B cell (primary cell): ENCODE measurements at places on chromosomes 6 and 20. TPM values are rescaled to one million over a fixed set of nuclear protein-coding genes. Genes with fewer than 3 reads are reported as not detected.

The MRS2 gene
- total RNA-seq = 25.5 and 26.7 TPM in 2 replicates

GRCh38 chr20:5430670-5431069 is 113.9 kb upstream of the PROKR2 start:
- H3K4me3 ChIP-seq = no peak overlapping the region
- no peaks in the 10 kb centered on the region for H3K4me1 ChIP-seq
- no peaks in the 10 kb centered on the region for H3K36me3 ChIP-seq
- no peak overlapping the region for H3K27ac ChIP-seq
- no peaks in the 10 kb centered on the region for H3K27me3 ChIP-seq
- no peak for DNase-seq

DNA sequence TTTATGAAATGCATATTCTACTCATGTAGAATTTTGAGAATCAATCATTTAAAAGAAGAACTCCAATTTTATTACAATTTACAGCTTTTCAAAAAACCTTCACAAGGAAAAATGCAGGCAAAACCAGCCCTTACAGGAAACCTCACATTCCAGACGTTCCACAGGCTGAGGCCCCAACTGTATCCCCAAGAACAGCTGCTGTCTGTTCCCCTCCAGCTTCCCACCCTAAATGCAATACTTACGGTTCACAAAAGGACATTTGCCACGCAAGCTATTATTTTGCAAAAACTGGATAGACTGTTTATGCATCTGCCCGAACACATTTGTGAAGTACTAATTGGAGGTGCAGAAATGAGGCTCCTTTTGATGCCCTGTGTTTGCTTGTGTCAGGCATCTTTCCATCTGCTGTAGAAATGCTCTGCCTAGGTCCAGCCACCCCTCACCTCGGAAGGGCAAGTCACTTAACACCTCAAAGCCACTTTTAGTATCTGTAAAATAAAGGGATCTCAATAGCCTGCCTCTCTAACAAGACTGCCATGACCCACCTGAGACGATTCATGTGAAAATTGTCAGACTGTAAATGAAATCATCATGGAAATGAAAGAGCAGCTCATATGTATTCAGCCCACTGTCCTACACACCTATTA is 26.5 kb downstream of the PDE10A start:
- H3K27me3 ChIP-seq = peaks cover 8% of the 10 kb centered on the region
- no peaks in the 10 kb centered on the region for H3K36me3 ChIP-seq
- no peak for DNase-seq
- H3K4me3 ChIP-seq = no peak overlapping the region
- no peak overlapping the region for H3K27ac ChIP-seq

- no peak for DNase-seq
- no peak overlapping the region for H3K27ac ChIP-seq
- H3K4me3 ChIP-seq = no peak overlapping the region
- H3K27me3 ChIP-seq = no peaks in the 10 kb centered on the region
- peaks cover 34% of the 10 kb centered on the region for H3K36me3 ChIP-seq
- peaks cover 14% of the 10 kb centered on the region for H3K4me1 ChIP-seq
Observed at GRCh38 chr6:624979-625378, 31.9 kb downstream of the HUS1B start.
